ENCODE measurements at places on chromosomes 2 and 18.

- DNase-seq = peak; percentile 81
Observed at GRCh38 chr2:232320443-232320803, 58.1 kb upstream of the ALPP start.

- DNase-seq = no peak
Observed at GRCh38 chr18:72541871-72542332, 2.2 kb downstream of the CBLN2 start.

GRCh38 chr2:44686561-44686960 lies 254.9 kb upstream of the SIX3 start:
- DNase-seq = no peak

- DNase-seq = no peak
Observed at GRCh38 chr18:3340015-3340681, 78.2 kb downstream of the MYL12B start.

DNA sequence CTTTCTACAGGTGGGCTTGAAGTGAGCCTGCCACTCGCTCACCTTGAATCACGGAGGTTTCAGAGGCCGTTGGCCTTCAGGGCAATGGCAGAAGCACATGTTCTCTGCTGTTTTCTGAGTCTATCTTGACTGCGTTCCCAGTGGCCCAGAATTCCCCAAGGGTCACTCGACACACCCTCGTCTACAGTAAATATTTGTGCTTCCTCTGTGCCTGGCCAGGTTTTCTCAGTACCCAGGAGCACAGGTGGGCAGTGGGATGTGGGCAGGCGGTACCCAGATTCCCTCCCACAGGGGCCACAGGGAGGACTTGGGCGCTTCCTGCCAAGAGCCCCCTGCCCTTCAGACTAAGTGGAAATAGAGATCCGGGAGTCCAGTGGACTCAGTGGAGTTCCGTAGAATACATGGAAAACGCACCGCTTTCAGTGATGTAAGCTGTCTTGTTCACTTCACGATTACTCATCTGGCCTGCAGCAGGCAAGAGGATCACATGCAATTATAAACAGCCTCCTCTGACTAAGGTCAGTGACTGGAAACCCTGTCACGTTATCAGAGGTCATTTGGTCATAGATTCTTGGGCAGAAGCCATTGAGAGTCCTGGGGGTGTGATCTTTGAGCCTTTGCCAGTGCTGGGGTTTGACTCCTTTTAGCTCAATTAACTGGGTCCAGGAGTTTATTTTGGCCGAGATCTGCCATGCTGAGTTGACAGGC lies 179.8 kb downstream of the NEDD4L start:
- DNase-seq = no peak

DNA sequence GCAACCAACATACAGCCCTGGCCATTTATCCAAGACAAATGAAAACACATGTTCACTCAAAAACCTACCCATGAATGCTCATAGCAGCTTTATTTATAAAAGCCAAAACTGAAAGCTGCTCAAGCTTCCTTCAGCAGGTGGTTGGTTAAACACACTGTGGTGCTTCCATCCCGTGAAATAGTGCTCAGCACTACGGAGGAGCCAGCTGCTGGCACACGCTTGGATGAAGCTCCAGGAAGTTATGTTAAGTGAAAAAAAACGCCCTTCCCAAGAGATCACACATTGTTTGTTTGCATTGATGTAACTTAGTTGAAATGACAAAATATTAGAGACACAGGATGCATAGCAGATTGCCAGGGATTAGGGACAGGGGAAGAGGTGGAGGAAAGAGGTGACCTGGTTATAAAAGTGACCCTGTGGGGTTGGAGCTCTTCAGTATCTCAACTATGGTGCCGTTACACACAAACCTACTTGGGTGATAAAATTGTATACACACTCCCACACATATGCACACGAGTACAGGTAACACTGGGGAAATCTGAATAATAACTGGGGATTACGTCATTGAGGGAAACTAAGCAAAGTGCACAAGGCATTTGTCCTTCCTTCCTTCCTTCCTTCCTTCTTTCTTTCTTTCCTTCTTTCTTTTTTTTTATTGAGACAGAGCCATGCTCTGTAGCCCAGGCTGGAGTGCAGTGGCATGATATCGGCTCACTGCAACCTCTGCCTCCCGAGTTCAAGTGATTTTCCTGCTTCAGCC lies 6.2 kb upstream of the ALPG start:
- DNase-seq = no peak

All from hematopoietic multipotent progenitor cell treated with erythropoietin and hydrocortisone succinate and interleukin-3 and kit ligand, for 8 days (in vitro differentiated cells).